CD4-positive, alpha-beta T cell treated with Interleukin-10 for 1 hour (primary cell): ENCODE measurements at places on chromosomes 7 and 10.

GRCh38 chr7:150420242-150420641 is 30.2 kb upstream of the GIMAP8 start:
- no peak for DNase-seq

DNA sequence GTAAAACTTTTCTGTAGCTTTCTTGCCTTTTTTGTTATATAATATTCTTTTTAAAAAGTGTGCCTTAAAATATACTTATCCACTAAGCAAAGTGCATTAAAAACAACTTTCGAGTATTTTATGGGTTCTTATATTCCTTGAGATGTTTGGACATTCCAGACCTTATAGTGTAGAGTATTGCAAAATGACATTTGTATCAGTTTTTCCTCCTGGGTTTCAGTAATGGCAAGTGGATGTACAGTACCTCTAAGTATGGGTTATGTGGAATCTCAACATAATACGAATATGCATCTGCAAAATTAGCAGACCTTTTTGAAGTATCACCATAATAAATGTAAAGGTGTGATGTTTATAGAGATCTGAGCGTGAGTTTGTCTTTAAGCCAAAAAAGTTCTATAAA is 2.7 kb downstream of the CDK13 start:
- no peak for DNase-seq

DNA sequence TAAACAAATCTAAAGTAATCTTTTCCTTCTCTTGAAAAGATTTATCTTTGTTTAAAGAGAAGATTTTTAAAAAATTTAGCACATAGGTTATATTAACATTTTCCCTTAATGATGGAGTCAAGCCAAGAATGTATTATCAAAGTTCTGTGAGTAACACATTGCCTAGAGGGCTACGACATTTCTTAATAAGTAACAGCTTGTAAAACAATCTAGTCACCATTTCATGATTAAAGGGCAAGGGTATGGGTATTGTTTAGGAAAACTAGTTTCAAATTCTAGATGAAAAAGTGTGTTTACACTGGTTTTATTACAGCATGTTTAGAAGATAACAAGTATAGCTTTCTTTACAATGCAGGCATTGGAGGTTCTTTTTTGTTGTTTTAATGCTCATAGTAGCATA is 28.6 kb upstream of the LAMB4 start:
- DNase-seq, result no peak

DNA sequence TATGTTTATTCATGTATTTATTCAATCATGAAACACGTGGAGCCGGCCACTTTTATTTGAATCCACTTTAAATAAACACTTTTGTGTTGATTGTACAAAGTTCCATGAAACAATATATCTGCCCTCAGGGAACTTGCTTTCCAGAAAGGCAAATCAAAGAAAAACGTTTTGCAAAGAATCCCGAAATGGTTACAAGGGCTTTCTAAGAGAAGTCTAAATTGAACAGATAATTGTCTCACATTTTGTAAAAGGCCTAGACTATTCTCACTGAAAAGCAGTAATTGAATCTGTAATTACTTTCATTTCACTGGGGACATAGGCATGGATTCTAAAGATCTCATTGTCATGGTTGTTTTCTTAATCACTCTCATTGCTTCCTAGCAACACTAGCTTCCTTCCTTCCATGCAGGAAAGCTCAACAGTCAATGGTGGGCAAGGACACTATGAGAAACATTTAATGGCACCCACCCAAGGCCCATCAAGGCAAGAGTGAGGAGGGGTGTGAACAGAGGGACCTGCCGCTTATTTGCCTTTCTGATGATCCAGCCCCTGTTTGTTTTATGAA is 622.4 kb upstream of the C7orf33 start:
- DNase-seq, result no peak

GRCh38 chr7:35026150-35026549 is 11.1 kb downstream of the DPY19L1 start:
- DNase-seq, result no peak

- DNase-seq, result peak; percentile 58
Observed at GRCh38 chr7:135620980-135621850, 41.1 kb upstream of the STMP1 start.

- DNase-seq, result no peak
Observed at GRCh38 chr10:19738440-19738839, 77.8 kb upstream of the PLXDC2 start.

GRCh38 chr10:30038781-30039536 is 20.4 kb downstream of the JCAD start:
- no peak for DNase-seq

GRCh38 chr10:112327678-112328077 is 44.5 kb downstream of the TECTB start:
- no peak for DNase-seq

DNA sequence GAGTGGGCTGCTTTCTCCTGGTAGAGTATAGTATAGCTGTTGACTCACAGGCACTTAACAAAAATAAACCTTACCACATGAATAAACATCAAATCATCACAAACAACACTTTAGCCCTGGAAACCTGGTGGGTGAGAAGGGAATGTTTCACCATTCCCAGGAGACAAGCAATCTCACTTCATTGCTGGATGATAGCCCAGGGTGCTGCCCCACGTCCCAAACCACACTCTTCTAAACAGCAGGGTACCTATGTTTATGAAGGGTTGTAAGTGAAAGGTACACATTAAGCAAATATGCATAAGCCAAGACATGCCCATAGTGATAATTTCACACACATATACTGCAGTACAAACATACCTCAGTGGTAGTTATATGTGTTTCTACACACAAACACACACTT is 276.2 kb downstream of the FGFR2 start:
- no peak for DNase-seq

DNA sequence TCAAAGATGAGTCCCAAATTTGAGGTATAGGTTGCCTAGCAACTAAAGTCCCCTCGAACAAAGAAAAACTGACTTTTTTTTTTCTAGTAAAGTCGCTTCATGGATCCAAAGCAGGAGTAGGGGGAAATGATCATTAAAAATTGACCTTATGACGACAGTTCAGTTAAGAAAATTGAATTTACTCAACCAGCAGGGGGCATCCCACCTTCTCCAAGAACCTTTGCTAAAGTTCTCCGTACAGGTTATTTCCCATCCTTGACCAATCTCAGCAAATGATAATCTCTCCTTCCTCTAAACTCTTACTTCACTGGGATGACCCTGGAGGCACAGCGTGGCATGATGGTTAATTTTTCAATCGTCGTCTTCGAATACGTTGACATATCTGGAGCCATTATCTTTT is 228.3 kb downstream of the CALN1 start:
- DNase-seq, result no peak

DNA sequence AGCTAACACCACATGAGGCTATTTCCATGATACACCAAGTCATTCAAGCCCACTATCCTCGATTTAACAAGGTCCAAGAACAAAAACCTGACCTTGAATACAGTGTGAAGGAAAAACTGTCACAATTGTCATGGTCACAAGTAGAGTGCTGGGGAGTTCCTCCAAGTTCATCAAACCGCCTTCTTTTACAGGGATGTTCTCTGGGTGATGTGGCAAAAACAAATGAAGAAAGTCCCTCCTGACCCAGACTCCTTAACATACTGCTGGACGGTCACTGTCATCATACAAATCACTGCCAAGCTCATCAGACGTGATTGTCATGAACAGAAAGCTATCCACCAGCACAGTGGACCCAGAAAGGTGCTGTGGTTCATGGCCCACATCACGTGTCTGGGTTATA is 28.9 kb downstream of the HIPK2 start:
- DNase-seq, result no peak

GRCh38 chr10:18290651-18291313 is 150.6 kb downstream of the CACNB2 start:
- no peak for DNase-seq

- no peak for DNase-seq
Observed at GRCh38 chr10:99996671-99997648, 12.8 kb downstream of the DNMBP start.

DNA sequence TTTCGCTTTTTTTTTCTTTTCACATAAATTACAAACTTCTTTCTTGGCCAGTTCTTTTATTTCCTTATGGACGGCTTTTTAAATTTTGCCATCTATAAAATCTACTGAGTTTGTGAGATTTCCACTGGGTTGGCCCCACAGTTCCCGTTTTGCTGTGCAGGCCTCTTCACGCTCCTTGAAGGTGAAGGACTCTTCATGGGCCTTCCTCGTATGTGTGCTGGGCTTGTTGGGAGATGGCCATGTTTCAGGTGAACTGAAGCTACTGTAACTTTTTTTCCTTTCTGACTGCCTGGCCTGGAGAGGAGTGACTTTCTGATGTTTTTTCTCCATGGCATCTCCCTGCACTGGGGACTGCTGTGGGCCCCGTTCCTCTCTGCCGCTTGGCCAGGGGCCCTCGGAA is 262.4 kb downstream of the COBL start:
- no peak for DNase-seq

DNA sequence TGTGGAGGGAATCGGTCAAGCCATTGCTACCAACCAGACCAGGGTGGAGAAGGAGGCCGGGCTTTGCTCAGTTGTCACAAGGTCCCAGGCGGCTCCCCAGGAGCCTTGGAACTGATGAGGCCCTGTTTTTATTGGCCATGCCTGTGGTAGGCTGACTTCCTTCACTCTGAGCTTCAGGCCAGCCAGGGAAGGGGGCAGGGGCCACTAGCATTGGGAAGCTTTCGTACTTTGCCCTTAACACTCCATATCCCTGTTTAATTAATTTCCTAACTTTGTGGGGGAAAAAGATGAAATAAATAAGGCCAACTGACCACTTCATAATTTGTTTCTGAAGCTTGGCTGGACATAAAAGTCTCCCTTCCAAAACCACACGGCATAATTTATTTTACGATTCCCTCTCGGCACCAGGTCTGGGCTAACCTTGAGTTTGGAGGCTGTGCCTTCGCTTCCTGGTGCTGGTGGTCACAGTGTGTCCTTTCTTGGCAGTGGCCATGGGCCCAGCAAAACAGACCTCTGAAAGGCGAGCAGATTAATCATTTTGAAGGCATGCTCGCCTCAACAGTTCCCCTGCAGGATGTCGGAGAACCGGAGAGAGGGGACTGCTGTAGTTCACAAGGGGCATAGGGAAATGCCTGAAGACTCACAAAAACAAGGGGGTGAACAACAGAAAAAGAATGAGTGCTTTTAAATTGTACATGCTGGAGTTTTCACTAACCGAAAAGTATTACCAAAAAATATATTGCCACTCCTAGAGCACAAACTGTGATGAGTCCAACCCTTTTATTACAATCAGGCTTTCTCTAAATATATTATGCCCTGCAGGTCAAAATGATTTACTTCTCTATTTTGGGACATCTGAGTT is 966.0 kb downstream of the LRMDA start:
- no peak for DNase-seq

DNA sequence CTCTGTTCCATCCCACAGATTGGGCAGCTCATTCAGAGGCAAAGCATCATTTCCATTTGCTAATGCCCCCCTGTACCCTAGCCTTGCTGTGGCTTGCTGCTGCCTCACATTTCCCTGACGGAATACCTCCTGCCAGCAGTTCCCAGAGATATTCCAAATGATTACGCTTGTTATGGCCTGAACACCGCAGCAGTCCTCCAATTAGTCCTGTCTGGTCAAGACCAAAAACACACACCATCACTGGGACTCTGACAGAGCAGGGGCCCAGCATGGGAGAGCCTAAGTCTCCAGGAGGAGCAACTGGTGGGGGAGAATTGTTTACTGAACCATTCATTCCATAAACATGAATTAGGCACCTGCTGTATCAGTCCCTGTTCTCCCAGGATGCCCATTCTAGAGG is 6.1 kb downstream of the OGDHL start:
- DNase-seq, result no peak

GRCh38 chr10:17648243-17649035 is 4.5 kb downstream of the STAM start:
- DNase-seq, result peak; percentile 62

GRCh38 chr10:128109707-128110106 is 16.5 kb downstream of the MKI67 start:
- no peak for DNase-seq

GRCh38 chr7:50801907-50802306 is 19.2 kb upstream of the GRB10 start:
- DNase-seq, result no peak

DNA sequence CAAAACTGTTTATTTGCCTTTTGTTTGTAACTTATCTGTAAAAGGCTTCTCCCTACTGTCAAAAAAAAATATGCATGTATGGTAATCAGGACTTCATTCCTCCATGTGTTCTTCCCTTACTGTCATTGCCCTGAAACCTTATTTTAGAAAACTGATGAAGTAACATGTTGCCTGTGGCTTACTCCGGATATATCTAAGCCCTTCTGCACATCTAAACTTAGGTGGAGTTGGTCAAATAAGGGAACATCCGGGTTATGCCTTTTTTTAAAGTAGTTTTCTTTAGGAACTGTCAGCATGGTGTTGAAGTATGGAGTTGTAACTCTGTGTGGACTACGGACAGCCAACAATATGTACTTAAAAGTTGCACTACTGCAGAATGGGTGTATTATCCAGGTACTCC is 6.2 kb downstream of the SAR1A start:
- peak; percentile 25 for DNase-seq

GRCh38 chr10:43255634-43256431 is 11.0 kb downstream of the RASGEF1A start:
- peak; percentile 67 for DNase-seq

DNA sequence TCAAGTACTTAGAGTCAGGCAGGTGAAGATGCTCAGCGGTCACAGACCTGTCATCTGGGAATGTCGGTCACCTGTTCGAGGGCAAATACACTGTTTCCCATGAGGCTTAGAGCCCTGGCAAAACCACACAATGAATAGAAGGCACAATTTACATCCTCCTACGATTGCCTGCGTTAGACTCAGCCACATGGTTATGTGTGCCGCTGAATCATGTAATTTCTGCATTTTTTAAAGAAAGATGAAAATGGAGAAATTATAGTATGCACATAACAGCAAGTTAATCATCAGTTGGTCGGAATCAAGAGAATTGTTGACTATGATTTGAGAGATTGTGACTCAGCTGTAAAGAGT is 158.2 kb downstream of the ADARB2 start:
- no peak for DNase-seq

DNA sequence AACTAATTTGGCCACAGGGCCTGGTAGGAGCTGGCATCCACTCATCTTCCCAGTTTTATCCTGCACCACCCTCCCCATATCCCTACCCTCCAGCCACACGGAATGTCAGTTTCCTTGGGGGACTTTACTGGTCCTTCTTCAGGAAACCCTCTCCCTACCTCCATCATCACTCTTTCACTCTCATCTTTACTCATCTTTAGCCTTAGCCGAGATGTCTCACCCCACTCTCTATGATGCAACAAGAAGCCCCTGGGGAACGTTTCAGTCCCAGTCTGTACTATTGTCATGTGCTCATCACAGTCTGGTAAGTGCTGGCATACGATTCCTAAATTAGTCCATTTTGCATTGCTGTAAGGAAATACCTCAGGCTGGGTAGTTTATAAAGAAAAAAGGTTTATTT is 34.9 kb upstream of the TMEM248 start:
- no peak for DNase-seq

- DNase-seq, result no peak
Observed at GRCh38 chr10:79475877-79476276, 30.5 kb upstream of the ZCCHC24 start.
